ENCODE measurements at places on chromosomes 2 and 18. TPM values are rescaled to one million over a fixed set of nuclear protein-coding genes. Genes with fewer than 3 reads are reported as not detected.
A peak's percentile ranks its signal among the peaks of the same experiment; 100 is the strongest.

DNA sequence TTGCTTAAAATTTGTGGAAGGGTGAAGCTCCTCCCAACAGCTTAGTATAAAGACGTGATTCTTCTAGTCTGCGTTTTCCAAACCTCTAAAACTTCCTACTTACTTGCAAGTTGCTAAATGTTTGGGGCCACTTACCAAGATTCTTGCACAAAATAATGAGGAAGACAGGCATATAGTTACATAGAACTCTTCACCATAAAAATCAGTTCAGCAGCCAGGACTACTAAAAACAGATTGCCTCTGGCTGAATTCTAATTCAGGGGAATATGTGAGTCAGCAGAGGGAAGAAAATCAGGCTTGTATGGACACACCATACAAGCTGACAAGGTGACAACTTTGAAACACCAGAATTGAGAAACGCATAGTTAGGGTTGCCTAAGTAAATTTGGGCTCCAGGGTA is 2.8 kb upstream of the PEX13 start:
- DNase-seq, result no peak

- no peak for DNase-seq
Observed at GRCh38 chr18:75679331-75679730, 251.8 kb upstream of the SMIM21 start.

SEMA4F gene
- 9.1 TPM for total RNA-seq

- no peak for DNase-seq
Observed at GRCh38 chr2:14081521-14081920, 551.0 kb upstream of the LRATD1 start.

DNA sequence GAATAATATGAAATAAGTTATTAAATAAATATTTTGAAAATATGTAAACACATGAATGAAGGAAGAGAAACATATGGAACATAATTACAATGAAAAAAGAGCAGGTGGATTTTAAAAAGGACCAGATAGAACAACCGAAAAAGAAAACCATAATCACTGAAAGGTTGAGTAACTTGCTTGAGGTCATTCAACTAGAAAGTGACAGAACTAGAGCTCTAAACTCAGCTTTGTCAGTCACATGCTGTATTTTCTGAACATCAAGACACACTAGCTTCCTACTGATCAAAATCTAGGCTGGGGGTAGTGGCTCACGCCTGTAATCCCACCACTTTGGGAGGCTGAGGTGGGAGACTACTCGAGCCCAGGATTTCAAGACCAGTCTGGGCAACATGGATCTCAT is 30.0 kb upstream of the ITGAV start:
- DNase-seq, result no peak

DNA sequence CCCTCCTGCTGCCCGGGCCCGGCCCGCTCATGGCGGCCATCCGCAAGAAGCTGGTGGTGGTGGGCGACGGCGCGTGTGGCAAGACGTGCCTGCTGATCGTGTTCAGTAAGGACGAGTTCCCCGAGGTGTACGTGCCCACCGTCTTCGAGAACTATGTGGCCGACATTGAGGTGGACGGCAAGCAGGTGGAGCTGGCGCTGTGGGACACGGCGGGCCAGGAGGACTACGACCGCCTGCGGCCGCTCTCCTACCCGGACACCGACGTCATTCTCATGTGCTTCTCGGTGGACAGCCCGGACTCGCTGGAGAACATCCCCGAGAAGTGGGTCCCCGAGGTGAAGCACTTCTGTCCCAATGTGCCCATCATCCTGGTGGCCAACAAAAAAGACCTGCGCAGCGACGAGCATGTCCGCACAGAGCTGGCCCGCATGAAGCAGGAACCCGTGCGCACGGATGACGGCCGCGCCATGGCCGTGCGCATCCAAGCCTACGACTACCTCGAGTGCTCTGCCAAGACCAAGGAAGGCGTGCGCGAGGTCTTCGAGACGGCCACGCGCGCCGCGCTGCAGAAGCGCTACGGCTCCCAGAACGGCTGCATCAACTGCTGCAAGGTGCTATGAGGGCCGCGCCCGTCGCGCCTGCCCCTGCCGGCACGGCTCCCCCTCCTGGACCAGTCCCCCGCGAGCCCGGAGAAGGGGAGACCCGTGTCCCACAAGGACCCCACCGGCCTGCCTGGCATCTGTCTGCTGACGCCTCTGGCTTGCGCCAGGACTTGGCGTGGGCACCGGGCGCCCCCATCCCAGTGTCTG is 767 bp downstream of the RHOB start:
- DNase-seq, result peak; percentile 67

- DNase-seq, result peak; percentile 75
Observed at GRCh38 chr2:200585730-200586643, at the start of gene AOX1. AOX1 (plus strand) TSS chr2:200586014; CDS start chr2:200586109, 95 bp downstream.

- no peak for DNase-seq
Observed at GRCh38 chr2:120551522-120551921, 184.1 kb upstream of the GLI2 start.

GRCh38 chr2:68223419-68223818 is 28.9 kb downstream of the PPP3R1 start:
- no peak for DNase-seq

DNA sequence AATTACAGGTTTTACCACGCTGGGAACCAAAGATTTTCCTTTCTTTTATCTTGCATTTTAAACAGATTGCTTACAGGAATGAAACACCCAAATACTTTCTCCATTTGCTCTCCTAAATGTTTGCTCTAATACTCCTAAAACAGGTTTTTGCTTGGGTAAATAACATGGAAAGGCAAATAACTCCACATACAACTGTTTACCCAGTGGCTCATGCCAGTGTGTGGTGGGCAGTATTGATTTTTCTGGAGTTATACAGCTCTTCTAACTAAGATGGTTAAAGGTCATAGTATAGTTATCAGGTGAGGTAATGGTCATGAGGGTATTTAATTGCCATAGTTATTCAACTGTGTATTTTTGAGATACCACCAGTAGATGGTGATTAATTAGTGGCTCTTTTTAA is 61.2 kb upstream of the RAB27B start:
- no peak for DNase-seq

DNA sequence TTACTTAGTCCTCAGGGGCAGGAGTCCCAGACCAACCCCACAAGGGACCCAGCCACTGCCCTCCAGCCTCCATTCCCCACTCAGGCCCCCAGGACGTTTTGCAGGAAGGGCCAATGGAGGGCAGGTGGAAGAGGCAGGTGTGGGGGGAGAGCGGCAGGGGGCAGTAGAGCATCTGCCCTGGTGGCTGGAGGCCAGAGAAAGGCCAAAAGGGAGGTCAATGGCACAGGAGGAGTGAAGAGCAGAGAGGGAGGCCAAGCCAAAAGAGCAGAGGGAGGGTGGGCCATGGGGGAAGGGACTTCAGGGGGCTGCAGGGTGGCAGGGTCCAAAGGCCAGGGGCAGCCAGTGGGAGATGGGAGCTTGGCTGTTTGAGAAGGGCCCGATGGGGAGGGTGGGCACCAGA is 17.3 kb upstream of the GPR55 start:
- DNase-seq, result peak; percentile 31

GRCh38 chr18:8816816-8817215 is 111.5 kb downstream of the MTCL1 start:
- no peak for DNase-seq

C2orf15 gene
- total RNA-seq, result 4.9 TPM

DPYSL5 gene
- not detected for total RNA-seq

- DNase-seq, result no peak
Observed at GRCh38 chr2:84991404-84992160, 20.6 kb downstream of the KCMF1 start.

PPP4R1 gene
- total RNA-seq, result 156 TPM

- DNase-seq, result no peak
Observed at GRCh38 chr18:41969881-41970280, 14.8 kb downstream of the PIK3C3 start.

CFC1 gene
- not detected for total RNA-seq

DNA sequence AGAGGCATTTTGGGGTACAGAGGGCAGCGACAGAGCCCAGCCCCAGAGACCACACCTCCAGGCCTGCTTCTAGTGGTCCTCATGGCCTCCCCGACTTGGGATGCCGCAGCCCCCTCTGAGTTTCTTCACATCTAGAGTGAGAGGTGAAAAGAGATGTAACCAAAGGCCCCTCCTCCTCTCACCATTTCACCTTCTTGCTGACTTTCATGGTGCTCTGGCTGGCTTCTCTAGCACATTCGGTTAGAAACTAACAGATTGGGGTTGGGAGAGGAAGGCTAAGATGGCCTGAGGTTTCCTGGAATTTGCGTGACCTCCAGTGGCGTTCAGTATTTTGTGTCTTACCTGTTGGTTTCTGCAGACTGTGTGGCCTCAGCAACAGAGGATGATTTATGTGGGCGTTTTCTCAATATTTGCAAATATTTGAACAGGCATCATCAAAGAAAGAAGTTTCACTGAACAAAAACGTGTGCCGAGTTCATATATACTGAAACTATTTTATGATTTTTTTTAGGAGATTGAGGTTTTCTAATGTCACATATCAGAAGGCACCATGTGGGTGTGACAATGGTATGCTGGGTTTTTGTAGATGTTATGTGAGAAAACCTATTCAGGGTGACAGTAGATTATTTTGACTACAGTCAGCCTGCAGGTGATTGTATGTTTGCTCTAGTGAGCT is 69.9 kb upstream of the BCL2L11 start:
- no peak for DNase-seq

DNA sequence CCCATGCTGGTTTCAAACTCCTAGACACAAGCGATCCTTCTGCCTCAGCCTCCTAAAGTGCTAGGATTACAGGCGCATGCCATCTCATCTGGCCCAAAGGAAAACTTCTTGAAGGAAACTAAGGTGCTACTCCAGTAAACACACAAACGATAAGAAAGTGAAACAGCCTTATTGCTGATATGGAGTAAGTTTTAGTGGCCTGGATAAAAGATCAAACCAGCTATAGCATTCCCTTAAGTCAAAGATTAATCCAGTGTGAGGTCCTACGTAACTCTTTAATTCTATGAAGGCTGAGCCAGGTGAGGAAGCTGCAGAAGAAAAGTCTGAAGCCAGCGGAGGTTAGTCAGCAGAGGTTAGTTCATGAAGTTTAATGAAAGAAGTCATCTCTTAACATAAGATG is 40.8 kb upstream of the POTEE start:
- DNase-seq, result no peak

ANKRD53 gene
- total RNA-seq, result 1.8 TPM

GRCh38 chr2:54558188-54559005 is 102.3 kb downstream of the SPTBN1 start:
- peak; percentile 76 for DNase-seq

- no peak for DNase-seq
Observed at GRCh38 chr18:48733643-48734253, 194.9 kb downstream of the CTIF start.

DNA sequence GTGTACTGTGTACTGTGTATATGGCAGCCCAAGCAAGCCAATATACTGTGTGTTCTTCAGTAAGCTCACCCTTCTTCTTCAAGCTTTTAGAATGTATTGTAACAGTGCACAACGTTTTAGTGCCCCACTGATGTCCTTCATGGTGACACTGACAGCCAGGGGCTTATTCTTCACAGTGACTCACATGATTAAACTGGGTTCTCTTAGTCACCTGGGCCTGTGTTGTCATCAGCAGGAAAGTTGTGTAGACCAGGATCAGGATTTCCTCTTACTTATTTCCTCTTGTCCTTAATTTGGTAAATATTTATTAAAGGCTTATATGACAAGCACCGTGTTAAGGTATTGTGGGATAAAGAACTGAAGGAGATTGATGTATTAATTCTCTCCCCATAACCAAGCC is 67.9 kb upstream of the THOC1 start:
- DNase-seq, result no peak

GRCh38 chr2:167212014-167212648 is 323.9 kb downstream of the XIRP2 start:
- DNase-seq, result no peak

GRCh38 chr2:12577567-12578253 is 139.0 kb upstream of the TRIB2 start:
- DNase-seq, result no peak

GRCh38 chr2:122831649-122832048 is 1076.2 kb downstream of the TSN start:
- no peak for DNase-seq
